ENCODE measurements at places on chromosomes 12 and 14. TPM values are rescaled to one million over a fixed set of nuclear protein-coding genes. Genes with fewer than 3 reads are reported as not detected.
A peak's percentile ranks its signal among the peaks of the same experiment; 100 is the strongest.

ANO2 gene
- 7.6 TPM for total RNA-seq

DNA sequence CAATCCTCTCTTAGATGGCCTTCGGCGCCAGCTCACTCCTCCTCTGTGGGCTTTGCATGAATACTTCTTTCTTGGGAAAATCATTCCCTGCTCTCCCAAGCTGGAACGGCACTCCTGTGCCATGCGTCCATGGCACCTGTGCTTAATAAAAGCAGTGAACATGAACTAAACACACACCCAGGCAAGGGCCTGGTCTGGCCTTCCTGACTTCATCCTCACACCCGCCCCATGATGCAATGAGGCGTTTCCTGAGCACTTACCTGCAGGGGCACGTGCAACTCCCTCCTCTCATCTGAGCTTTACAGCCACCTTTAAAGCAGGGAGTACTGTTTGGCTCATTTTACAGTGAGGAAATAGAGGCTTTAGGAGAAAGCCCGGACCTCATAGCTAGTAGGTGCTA is 219.8 kb downstream of the SLC41A2 start:
- DNase-seq = no peak
- H3K36me3 ChIP-seq = no peaks in the 10 kb centered on the region
- peaks cover 8% of the 10 kb centered on the region for H3K27me3 ChIP-seq
- H3K4me1 ChIP-seq = peaks cover 17% of the 10 kb centered on the region

DNA sequence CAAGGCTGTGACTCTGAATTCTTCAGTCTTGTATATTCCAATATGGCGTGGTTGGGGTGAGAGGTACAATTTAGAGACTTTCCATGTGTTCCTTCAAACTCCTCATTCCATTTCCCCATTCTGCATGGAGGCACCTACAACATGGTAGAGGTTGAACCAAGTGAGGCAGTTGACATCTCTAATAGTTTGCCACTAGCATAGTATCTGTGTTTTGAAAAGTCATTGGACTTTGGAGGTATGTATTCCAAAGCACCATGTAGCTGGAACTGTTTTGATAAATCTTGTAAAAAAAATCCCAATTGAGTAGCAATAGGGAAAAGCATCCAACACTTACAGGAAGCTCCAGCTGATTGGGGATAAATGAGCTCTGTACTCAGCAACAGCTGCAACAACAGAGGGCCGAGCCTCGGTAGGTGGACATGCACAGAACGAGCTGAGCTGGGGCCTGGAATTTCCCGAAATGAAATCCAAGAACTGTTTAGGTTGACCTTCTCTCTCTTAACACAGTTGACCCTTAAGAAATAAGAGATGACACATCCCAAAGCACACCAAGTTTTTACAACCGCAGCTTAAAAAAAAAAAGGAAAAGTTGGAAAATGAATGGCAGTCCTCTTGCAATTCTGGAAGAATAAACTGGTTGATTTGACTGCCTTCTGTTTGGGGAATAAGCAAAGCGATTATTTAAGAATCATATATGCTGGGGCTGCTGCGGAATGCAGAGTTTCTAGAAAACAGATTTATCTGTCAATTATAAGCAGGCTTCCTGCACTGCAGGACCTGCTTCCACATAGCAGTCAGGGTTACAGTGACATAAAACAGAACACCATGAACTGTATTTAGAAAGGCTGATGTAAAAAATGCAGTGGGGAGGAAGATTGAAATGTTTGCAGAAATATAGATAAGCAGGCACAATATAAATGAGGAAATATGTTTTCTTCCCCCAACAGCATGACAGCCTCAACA is 194.6 kb upstream of the KRR1 start:
- peak overlapping the region; percentile 86 for H3K27ac ChIP-seq
- peak overlapping the region; percentile 30 for H3K4me3 ChIP-seq
- H3K27me3 ChIP-seq = no peaks in the 10 kb centered on the region
- peaks cover 74% of the 10 kb centered on the region for H3K4me1 ChIP-seq
- no peaks in the 10 kb centered on the region for H3K36me3 ChIP-seq
- DNase-seq = no peak

- peaks cover 11% of the 10 kb centered on the region for H3K4me1 ChIP-seq
- H3K27ac ChIP-seq = peak overlapping the region; percentile 13
- H3K4me3 ChIP-seq = no peak overlapping the region
- DNase-seq = no peak
- no peaks in the 10 kb centered on the region for H3K27me3 ChIP-seq
Measured at GRCh38 chr14:54599966-54600716, 33.2 kb downstream of the SAMD4A start.

DNA sequence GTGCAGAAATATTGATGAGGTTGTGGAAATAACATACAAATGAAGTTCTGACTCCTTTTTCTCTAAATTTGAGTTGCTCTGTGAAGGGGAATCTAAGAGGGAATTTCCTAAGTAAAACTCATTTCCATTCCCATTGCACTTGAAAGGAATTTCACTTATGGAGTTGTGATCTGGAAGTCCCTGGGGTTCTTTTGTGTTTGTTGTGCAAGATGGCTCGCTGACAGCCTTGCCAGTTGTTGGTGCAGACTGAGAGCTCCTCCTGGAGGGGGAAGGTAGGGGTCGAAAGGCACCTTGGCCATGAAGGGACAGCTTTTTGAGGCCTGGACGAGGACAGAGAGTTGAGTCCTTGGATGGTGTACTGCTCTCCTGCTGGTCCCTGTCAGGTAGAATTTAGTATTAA is 72.0 kb downstream of the C12orf56 start:
- no peak overlapping the region for H3K4me3 ChIP-seq
- H3K36me3 ChIP-seq = no peaks in the 10 kb centered on the region
- peak overlapping the region; percentile 4 for H3K27ac ChIP-seq
- peaks cover 5% of the 10 kb centered on the region for H3K4me1 ChIP-seq

All from mesothelial cell of epicardium (in vitro differentiated cells).